ENCODE measurements at places on chromosomes 7 and 10. TPM values are rescaled to one million over a fixed set of nuclear protein-coding genes. Genes with fewer than 3 reads are reported as not detected.

GPNMB gene
- total RNA-seq = 0.68 TPM

H2BK1 gene
- total RNA-seq = not detected

MARCHF5 gene
- total RNA-seq = 41.2 TPM

CRTAC1 gene
- total RNA-seq = 1.3 TPM

ANKRD30A gene
- total RNA-seq = not detected

GBX1 gene
- total RNA-seq = not detected

SPAM1 gene
- total RNA-seq = not detected

GPR37 gene
- total RNA-seq = 0.14 TPM

SEMA3D gene
- 20.4 TPM for total RNA-seq

LIPN gene
- total RNA-seq = not detected

EMX2 gene
- 0.09 TPM for total RNA-seq

GPR158 gene
- not detected for total RNA-seq

TMEM225B gene
- total RNA-seq = 0.09 TPM

SPOCK2 gene
- 6.6 TPM for total RNA-seq

DDX56 gene
- 69.5 TPM for total RNA-seq

RBP4 gene
- not detected for total RNA-seq

NME8 gene
- not detected for total RNA-seq

LLCFC1 gene
- total RNA-seq = not detected

LIMK1 gene
- 32.7 TPM for total RNA-seq

TFR2 gene
- total RNA-seq = 0.70 TPM

SLC12A9 gene
- 39.9 TPM for total RNA-seq

CPN1 gene
- not detected for total RNA-seq

KNDC1 gene
- not detected for total RNA-seq

COL13A1 gene
- 6.6 TPM for total RNA-seq

PRSS1 gene
- not detected for total RNA-seq

FEZF1 gene
- total RNA-seq = not detected

TAS2R5 gene
- total RNA-seq = 0.47 TPM
